Vein endothelial cell (primary cell): ENCODE measurements at places on chromosomes 11 and 22. TPM values are rescaled to one million over a fixed set of nuclear protein-coding genes. Genes with fewer than 3 reads are reported as not detected.

Gene LRRC74B
- total RNA-seq: not detected in 2 replicates

Gene KRTAP5-9
- total RNA-seq: not detected in 2 replicates

Gene MMP27
- total RNA-seq: not detected in 2 replicates

Gene FAM83F
- total RNA-seq: not detected in 2 replicates

Gene ABCG4
- total RNA-seq: 0.33 and 1.1 TPM in 2 replicates

Gene FAM111B
- total RNA-seq: 9.1 and 17.1 TPM in 2 replicates
